Mucosa of descending colon (tissue), 3 donors: ENCODE measurements at places on chromosomes 5 and 9. TPM values are rescaled to one million over a fixed set of nuclear protein-coding genes. Genes with fewer than 3 reads are reported as not detected.
A peak's percentile ranks its signal among the peaks of the same experiment; 100 is the strongest.

- no peak for DNase-seq
Measured at GRCh38 chr5:10513501-10514442, 50.1 kb upstream of the ANKRD33B start.

DNA sequence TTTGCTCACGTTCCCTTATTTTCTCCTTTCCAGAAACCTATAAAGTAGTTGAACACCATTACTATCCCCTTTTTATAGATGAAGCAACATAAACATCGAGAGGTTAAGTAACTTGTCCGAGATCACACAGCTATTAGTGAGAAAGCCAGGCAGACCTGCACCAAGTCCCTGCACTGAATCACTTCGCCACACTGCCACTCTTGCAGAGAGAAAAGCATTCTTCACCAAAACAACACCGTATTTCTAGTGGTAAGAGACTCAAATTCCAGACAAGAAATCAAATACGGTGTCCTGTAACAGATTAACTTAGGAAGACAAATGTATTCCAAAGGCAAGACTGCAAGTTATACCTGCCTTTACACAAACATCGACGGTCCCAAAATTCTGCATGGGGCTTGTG is 82.0 kb upstream of the DMRT1 start:
- DNase-seq = no peak

GRCh38 chr5:81755320-81755719 is 4.4 kb upstream of the SSBP2 start:
- peak; percentile 13 for DNase-seq

DNA sequence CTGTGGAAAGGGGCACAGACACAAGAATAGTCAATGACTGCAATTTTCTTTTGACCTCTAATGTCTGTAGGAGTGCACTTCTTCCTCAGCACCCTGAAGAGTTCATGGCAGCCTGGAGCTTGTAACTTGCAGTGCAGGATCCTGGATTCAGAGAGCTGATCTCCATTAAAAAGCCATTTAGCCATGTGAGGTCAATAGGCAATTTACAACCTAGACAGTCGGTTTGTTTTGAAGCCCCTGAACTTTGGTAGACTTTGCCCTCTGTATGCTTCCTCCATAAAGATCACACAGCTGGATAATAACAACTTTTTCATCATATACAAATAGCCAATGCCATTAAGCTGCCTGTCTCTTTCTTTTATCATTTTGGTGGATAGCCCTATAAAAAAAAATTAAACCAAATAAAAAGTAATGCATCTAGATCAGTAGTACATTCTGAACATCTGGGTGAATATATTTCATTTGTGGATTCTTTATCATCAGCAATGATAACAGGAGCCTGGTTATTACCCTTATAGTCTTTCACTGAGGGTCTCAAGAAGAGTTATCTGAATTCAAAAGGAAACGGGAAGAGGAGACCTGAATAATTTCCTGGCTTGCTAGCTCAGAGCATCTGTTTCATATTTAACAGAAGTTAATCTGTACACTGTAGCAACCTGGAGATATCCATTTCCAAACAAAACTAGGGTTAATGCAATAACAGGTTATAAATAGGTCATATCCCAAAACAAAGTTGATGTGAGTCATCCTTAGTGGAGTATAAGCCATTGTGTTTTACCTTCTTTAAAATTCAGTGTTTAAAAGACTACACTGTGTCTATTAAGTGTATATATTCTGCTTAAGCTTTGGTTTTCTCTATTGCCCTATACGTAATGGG is 193.8 kb upstream of the ACTBL2 start:
- DNase-seq = no peak

The CDH18 gene
- not detected for total RNA-seq

The IRGM gene
- total RNA-seq = 0.17 TPM

The ALDOB gene
- 13.8 TPM for total RNA-seq
